ENCODE measurements at places on chromosomes 4 and X.
A peak's percentile ranks its signal among the peaks of the same experiment; 100 is the strongest.

DNA sequence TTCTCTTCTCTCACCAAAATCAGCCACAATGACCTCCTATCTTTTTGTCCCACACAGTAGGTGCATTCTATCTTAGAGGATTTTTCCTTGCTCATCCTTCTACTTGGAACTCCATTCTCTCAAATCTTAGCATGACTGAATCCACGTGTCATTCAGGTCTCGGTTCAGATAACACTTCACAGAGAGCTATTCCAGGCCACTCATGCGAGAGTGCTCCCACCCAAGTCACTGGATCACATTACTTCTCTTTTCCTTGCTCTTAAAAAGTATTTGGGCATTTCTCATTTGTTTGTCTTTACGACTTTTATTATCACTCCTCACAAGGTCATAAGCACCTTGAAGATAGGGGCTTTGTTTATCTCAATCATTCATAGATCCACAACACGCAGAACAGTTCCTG, 647.5 kb upstream of the TENM3 start:
- DNase-seq, result no peak

GRCh38 chr4:81577392-81577791, 105.7 kb upstream of the RASGEF1B start:
- DNase-seq, result no peak

DNA sequence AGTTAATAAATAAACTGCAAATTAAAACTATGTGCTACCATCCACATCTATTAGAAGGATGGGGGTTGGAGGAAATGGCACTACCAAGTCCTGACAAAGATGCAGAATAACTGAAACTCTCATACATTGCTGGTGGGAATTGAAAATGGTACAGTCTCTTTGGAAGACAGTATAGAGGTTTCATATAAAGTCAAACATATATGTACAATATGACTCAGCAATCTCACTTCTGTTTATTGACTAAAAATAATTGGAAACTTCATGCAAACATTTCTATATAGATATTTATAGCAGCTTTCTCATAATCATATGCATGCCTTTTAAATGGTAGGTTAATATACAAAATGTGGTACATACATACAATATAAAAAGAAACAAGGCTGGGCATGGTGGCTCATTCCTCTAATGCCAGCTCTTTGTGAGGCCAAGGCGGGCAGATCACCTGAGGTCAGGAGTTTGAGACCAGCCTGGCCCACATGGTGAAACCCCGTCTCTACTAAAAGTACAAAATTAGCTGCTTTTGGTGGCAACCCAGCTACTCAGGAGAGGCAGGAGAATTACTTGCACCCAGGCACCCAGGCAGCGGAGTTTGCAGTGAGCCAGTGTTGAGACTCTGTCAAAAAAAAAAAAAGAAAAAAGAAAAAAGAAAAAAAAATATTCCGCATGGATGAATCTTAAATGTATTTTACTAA, 225.0 kb upstream of the CXXC4 start:
- DNase-seq, result peak; percentile 6

GRCh38 chr4:70544279-70544868, 26.0 kb downstream of the AMTN start:
- peak; percentile 4 for DNase-seq

DNA sequence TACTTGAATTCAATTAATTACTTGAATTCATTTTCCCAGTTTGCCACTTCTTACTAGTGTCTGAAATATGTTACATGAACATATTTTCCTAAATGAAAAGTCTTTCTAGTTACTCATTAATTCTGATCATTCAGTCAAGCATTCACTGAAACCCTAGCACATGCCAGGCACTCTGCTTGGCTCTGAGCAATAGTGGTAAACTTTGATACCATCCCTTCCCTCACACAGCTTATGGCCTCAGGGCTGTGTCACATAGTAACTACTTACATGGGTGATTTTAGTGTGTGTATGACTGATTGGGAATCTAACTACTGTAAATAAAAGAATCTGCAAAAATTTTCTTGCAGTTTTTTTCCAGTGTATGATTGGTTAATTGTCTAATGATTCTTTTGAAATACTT, 32.7 kb downstream of the METAP1 start:
- no peak for DNase-seq

- no peak for DNase-seq
Observed at GRCh38 chrX:9866633-9867032, 80.4 kb downstream of the SHROOM2 start.

GRCh38 chr4:101345596-101346350, 1.6 kb downstream of the PPP3CA start:
- peak; percentile 36 for DNase-seq

DNA sequence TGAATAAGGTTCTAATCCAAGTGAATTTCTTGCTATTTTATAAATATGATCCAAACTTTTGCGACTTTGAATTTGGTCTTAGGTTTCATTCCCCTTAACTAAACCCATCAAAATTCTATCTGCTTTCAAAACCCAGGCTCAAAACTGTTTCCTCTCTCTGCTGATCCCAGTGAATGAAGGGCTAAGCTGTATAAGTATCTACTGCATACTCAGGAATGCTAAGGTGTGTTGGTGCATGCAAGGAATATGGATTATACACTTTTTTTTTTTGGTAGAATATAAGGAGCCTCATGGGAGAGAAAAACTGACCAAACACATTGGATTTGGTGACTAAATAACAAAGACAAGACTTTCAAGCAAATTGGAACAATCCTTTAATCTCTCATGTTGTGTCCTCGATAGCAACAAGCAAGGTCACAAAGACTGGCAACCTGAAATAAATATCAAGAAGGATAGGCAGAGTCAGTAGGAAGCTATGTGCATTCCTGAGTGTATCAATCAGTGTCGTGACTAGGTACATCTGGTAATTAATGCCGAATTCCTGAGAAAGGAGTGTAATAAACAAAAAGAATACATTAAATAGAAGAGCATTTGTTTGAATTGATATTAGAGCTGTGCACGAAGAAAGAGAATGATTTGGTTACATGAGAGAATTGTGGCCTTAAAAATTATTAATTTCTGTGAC, 74.3 kb upstream of the KCTD8 start:
- no peak for DNase-seq

DNA sequence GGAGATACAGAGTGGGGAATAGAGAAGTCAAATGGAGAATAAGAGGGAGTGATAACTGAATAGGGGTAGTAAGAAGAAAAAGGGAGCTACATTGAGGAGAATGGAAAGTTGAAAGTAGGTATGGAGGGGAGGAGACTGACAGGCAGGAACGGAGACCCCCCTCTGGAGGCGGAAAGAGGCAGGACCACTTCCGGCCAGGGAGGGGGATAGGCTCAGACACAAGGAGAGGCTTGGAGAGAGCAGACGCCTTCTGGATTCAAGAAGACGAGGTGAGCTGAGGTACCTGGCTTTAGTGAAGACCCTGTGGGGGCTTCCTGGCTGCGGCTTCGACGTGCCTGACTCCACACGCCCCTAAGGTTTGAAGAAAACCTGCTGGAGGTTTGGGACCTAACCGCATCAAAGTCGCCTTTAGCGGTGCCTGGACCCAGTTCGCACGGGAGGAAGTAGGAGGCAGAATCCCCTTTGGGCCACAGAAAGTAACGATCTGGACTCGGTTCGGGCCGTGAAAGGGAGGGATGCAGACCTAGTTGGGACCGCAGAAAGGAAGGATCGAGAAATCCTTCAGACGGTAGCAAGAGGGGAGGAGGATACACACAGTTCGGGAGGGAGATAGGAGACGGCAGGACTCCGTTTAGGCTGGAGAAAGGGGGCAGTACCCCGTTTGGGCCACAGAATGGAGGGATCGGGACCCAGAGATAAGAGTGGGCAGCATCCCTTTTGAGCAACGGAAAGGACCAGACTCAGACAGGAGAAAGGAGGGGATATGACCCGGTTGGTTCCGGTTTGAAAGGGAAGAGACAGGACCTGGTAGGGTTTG, at the start of gene TRO:
TSS of gene TRO (plus strand) at position 215 of the 817 bp plus-strand sequence. CDS start 1,423 bp downstream, outside the sequence.
- no peak for DNase-seq

DNA sequence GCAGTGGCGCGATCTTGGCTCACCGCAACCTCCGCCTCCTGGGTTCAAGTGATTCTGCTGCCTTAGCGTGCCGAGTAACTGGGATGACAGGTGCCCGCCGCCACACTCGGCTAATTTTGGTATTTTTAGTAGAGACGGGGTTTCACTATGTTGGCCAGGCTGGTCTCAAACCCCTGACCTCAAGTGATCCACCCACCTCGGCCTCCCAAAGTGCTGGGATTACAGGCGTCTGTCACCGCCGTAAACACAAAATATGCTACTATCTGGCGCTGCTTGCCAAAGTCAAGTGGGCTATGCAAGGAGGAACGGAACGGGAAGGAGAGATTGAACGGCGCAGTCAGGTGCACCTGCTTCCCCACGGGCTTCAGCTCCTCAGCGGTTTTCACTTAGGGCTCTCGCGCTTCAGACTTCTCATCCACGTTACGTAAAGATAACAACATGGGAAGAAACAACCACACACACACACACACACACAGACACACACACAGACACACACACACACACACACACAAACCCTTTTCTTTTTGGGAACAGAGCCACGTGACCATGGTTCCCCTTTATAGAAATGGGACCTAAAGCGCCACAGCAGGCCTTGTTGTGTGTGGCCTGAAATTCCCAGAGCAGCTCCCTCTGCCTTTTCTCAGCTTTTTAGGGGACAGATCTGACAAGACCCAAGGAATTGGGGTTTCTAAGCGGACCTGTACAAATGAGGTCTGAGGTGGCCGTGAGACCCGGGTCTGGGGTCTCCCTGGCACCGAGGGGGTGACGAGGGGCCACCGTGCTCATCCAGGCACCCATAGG, 1.5 kb downstream of the P2RY8 start:
- DNase-seq, result peak; percentile 68

GRCh38 chr4:62816566-62816965, 1592.7 kb downstream of the TECRL start:
- DNase-seq, result no peak

DNA sequence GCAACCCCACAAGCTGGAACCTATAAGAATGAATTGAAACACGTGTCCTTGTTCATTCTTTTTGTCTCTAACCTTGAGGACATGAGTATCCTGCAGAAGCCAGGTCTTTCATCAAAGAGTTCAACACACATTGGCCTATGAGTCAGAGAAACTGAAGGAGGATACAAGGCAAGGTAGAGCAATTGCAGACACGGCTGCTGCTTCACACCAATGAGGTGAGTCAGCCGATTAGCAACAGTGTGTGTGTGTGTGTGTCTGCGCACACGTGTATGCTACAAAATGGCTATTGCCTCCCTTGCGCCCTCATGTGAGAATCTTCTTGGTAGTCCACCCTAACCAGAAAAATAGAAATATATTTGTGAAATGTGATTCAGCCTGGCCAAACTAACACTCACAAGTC, 1477.7 kb upstream of the IGFBP7 start:
- no peak for DNase-seq

- DNase-seq, result no peak
Observed at GRCh38 chr4:108355902-108356535, 187.3 kb upstream of the LEF1 start.

GRCh38 chrX:12970691-12971202, 4.2 kb upstream of the TMSB4X start:
- DNase-seq, result peak; percentile 70

DNA sequence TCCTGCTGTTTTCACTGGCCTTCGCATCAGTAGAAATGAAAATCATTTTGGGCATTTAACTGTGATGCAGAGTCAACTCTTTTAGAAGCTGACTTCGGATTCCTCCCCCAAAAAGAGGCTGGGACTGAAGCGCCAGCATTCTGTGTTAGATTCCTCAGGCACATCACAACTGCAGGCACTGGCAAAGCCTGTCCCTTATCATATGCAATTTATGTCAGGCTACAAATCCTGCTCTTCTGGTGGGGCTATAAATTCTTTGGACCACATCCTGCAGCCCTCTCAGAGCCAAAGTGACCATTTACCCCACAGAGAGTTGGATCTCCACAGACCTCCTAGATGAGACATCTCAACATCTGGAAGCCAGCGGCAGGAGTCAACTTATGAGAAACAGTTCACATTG, 138.4 kb downstream of the CBR4 start:
- no peak for DNase-seq

- DNase-seq, result no peak
Observed at GRCh38 chr4:113561092-113561491, 200.4 kb downstream of the CAMK2D start.

DNA sequence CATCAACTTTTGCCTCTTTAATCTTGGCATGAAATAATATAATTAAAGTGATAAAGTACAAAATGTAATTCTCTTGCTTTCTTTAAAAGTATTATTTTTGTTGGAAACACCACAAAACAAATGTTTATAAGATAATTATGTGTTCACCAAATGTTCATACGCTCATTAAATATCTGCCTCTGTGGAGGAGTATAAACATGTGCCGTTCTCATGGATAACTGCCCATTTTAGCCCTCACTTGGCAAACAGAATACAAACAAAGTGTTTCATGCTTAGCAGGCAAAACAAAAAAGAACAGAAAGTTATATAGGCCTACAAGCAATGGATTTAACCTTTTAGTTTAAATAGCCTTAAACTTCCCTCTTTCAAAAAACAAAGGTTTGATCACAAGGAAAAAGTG, 800.5 kb upstream of the DIAPH2 start:
- DNase-seq, result no peak

DNA sequence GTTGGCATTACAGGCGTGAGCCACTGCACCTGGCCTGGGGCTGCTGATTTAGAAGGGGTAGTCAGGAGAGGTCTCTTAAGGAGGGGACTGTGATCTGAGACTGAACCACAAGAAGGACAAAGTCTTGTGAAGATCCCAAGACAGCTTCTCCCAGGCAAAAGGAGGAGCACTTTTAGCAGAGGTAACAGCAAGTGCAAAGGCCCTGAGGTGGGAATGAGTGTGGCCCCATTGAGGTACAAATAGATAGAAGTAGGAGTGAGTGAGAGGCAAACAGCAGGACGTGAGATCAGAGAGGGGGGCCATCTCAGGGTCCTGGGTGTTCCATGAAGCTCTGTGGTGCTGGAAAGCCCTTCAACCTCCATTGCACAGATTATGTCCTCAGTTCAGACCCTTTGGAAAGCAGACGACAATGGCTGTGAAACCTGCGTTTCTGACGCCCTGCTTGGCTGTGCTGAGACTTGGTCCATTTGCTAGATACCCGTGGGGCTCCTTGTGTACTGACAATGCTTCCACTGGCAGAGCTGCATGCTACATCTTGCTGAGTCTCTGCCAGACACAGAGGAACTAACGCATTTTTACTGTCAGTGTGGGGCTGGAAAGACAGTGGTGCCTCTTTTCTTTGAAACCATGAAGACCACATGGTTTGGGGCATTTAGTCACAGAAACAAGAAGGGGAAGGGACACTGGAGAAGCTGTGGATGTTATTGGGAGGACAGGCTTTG, 1.3 kb upstream of the CCKAR start:
- DNase-seq, result no peak

DNA sequence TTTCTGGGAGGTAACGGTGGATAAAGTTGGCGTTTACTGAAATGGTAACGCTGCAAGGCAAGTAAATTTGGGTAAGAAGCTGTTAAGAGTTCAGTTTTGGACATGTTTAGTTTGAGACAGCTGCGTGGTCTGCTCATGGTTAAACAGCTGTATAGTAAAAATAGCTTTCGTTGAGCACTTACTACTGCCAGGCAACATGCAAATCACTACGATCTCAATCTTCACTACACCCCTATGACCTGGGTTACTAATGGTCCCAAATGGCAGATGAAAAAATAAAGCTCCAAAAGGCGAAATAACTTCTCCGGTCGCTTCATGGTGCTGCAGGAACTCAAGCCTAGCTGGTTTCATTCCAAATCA, 22.2 kb downstream of the FABP2 start:
- DNase-seq, result no peak

GRCh38 chr4:111198446-111198845, 575.6 kb upstream of the PITX2 start:
- DNase-seq, result no peak
